ENCODE measurements at places on chromosomes 2 and 18.

DNA sequence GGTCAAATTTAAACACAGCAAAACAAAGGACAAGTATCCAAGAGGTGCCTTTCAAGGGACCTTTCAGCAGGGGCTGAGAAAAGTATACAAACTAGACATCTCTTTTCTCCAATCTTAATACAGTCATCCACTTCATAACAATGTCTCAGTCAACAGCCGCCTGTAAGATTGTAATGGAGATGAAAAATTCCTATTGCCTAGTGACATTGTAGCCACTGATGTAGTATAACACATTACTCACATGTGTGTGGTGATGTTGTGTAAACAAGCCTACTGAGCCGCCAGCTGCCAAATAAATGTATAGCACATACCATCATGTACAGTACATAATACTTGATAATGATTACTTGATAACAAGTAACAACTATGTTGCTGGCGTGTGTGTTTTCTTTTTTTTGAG is 31.0 kb downstream of the VIT start:
- no peak for DNase-seq

GRCh38 chr2:8999102-8999446 is 4.4 kb downstream of the MBOAT2 start:
- no peak for DNase-seq

DNA sequence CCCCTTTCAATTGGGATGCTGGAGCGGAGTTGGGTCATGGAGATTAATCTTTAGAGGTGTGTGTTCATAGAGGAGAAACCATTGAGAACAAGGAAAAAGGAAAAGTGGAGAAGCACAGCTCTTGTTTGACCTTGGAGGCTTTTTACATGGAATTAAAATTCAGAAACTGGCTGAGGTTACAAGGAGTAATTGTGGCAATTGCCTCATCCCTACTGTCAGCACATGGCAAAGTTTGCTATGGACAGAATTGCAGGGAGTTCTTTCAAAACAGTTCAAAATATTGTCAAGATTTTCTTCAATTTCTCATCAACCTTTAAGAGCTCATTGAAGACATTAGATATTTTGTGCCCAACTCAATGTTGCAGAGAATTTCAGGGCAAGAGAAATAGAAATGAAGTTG is 232.7 kb downstream of the SLC8A1 start:
- DNase-seq, result no peak

GRCh38 chr2:19687017-19687659 is 214.6 kb downstream of the TTC32 start:
- no peak for DNase-seq

GRCh38 chr2:237715459-237715947 is 83.1 kb upstream of the RBM44 start:
- no peak for DNase-seq

DNA sequence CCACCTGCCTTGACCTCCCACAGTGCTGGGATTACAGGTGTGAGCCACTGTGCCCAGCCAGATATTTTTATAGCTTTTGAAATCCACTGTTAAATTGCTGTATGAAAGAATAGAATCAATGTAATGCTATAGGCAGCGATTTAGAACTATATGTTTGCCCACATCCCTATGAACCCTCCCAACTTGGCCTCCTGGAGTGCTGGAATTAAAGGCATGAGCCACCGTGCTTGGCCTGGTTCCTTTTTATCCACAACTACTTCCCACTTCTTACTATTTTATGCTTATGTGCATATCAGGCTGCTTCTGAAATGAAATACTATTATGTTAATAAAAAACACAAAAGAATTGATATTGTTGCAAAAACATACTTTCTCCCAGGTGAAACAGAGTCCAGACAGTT is 11.6 kb upstream of the PTPN2 start:
- no peak for DNase-seq

- DNase-seq, result no peak
Measured at GRCh38 chr2:176149481-176149938, 1.8 kb upstream of the HOXD4 start.

DNA sequence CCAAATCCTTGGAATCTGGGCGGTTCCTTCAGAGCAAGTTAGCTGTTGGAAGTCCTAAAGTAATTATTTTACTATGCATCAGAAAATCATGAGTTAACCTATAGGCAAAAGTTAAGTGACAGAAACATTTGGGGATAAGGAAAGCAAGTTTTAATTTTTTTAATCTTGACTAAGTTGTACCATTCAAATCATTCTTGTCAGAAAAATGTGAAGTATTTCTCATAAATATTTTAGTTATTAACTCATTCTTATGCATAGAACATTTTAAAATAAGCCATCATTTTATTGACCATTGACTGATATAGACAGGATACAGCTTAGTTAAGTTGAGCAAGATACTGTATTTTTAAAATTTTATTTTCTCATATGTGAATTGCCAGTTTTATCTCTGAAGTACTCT is 98.2 kb upstream of the FOSL2 start:
- no peak for DNase-seq

GRCh38 chr2:73285159-73285739 is 971 bp upstream of the FBXO41 start:
- peak; percentile 13 for DNase-seq

GRCh38 chr2:158015428-158016076 is 86.1 kb upstream of the UPP2 start:
- peak; percentile 12 for DNase-seq

DNA sequence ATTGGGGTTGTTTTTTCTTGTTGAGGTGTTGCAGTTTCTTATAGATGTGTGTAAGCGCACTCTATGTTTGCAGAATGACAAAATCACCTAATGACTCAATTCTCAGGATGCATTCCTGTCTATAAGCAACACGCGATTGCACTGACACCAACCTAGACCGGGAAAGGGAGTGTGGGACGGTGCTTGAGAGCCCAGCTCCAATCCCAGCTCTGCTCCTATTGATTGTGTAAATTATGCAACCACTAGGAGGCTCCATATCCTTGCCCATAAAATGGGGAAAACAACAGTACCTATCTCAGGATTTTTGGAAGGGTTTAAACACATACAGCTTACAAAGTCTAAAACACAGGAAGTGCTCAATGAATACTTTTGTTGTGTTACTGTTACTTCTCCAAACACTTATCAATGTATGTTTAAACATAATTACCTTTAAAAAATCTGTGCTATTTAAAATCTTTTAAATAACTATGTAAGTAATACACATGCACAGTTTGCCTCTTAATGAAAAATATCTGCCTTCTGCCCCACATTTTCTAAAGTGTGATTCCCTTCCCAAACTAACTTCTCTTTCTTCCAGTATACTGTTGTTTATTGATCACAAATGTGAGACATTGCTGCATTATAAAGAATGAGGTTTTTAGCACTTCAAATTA is 132.5 kb downstream of the SPHKAP start:
- DNase-seq, result no peak

DNA sequence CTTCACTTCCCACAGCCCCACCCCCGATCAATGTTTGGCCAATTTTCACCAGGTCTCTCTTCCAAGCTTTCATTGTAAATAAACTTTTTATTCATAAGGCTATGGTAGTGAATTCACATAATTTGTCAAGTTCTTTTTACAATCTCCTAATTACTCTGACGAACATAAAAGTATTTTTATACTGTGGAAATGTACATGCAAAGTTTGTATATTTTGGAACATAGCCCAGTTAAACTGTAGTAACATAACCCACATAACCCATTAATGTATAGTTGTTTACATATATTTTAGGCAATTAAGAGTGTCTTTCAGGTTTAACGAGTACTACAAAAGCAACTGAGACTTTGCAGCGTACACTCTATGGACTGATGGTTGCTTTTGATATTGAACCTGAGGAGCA is 228.3 kb upstream of the ERBB4 start:
- DNase-seq, result no peak

GRCh38 chr2:113407446-113408099 is 29.9 kb upstream of the ZNG1B start:
- DNase-seq, result no peak

- DNase-seq, result no peak
Measured at GRCh38 chr2:84807063-84807485, 73.8 kb downstream of the TRABD2A start.

DNA sequence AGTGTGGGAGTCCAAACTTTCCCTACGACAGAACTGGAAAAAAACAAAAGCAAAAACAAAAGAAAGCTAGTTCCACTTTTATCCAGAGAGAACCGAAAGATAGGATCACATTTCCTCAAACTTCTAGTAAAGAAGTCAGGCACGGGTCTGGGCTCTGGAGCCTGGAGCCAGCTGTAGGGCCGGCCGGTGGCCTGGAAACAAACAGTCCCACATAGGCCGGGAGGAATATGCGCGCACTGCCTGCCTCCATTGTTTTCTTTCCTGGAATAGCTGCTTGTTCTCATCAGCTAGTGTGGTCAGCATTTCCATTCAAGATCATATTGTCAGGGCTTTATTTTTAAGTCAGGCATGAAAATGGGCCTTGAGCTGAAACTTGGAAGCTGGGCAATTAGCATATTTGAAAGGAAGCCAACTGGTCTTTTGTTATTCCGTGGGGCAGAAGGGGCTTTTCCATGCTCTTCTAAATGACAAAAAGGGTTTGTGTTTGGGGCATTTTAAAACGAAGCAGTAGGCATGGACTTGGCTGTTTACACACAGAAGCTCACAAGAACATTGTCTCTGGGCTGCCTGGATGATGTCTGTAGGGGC is 58.7 kb upstream of the RFX8 start:
- DNase-seq, result no peak

GRCh38 chr18:57030417-57030816 is 116.5 kb upstream of the BOD1L2 start:
- DNase-seq, result no peak

DNA sequence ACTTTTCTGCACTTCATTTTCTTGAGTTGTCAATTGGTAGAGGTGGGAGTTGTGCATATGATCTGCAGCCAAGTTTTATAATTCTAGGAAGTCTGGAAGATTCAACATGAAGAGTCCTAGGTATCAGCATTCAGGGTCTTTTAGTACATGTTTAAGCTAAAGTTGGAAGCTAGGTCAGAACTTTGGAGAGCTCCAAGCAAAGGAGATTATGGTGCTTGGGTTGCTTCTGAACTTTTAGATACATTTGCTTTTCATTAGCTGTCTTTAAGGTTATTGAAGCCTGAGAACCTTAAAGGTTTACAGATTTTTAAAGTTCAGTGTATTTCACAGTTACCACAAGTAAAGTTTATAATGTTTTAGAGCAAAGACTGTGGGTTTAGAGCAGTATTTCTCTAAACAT is 85.5 kb downstream of the EPC2 start:
- DNase-seq, result no peak

DNA sequence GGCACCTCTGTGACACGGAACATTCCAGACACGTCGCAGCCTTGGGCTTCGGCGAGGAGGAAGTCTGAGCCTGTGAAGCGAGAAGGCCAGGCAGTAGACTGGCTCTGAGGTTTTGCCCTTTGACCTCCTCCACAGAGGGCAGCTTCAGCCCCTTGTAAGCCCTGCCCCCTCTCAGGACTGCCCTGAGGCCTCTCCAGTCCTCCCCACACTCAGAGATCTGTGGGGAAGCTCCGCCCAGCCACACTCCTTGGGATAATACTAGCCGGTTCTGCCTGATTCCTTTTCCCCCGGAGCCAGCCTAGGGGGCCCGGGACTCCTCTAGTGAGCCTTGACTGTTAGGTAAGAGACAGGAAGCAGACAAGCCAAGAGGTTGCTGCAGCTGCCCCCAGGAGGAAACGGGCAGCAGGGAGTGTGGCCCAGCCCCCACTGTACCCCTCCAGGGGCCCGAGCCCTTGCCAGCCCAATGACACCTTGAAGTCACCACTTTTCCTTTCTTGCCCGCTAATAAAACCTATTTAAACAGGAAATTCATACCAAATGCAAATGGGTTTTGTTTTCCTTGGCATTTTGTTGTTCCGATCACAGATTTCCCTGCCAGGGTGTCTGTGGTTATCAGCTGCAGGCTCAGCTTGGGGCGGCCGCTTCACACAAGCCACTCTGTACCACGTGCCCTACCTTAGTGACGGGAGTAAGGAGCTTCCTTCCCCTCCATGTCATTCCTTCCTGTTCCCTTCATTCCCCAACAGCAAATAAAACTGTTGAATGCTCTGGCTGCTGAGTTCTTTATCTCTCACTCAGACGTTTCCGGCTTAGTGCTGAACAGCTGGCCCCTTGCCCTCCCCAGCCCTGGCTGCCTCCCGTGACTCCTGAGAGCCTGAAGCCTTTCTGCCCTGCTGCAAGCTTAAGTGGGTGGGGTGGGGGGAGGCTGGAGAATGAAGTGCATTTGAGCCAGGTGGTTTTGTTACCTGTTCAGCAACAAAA is 124.7 kb downstream of the CABLES1 start:
- no peak for DNase-seq

DNA sequence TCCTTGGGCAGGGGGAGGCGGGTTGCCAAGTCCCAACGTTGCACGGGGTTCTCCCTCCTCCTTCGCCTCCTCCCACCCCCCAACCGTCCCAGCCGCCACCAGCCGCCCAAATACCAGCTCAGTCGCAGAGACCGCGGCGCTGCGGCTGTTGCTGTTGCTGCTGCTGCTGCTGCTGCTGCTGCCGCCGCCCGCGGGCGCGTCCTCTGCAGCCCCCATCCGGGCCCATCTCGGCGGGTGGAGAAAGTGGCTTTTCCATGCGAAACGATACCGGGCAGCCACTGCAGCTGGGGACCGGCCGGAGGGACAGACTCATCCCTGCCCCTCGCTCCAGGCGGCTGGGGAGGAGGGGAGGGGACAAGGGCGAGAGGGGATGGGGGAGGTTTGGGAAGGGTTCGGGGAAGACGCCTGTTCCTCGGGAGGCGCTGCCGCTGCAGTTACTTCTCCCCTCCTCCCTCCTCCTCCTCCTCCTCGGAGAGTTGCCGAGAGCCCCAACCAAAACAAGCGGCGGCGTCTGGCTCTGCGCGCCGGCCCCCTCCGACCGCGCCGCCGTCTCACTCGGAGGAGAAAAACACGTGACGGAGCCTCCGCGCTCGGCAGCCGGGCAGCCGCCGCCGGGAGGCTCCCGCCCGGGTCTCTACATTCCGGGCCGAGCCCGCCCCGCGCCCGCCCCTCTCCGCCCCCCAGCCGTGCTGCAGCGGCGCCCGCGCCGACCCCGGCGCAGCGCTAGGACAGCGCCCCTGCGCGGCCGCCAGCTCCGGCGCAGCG is at the start of gene IRS1:
Gene IRS1 (minus strand): TSS at position 610 of the 765 bp plus-strand sequence. CDS start 1,082 bp downstream, outside the sequence.
- DNase-seq, result peak; percentile 45

- DNase-seq, result no peak
Measured at GRCh38 chr2:207901829-207902228, 123.5 kb downstream of the PLEKHM3 start.

DNA sequence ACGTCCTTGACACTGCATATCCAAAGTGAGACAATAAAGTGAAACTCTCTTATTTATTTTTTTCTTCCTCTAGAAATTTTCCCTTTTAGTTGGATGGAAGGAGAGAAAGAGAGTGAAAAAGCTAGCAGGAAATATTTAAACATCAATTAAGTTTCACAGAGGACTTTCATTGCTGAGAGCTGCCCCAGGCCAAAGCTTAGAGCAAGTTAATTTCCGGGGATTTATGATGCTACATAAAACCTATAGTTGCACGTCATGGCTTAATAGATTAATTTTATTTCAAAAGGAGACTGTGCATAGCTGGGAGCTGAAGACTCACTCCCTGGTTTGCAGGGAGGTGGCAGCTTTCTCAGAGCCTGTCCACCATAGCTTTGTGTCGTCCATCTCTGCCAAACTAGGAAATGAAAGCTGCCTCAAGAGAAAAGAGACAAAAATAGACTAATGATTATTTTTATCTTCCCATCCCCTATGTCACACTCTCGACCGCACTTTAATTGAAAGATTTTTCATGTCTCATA is 323.3 kb upstream of the RAB6C start:
- DNase-seq, result no peak
